ENCODE measurements at places on chromosomes 3 and 15. TPM values are rescaled to one million over a fixed set of nuclear protein-coding genes. Genes with fewer than 3 reads are reported as not detected.

- no peak for DNase-seq
- no peak overlapping the region for H3K27ac ChIP-seq
- no peaks in the 10 kb centered on the region for H3K36me3 ChIP-seq
- H3K4me1 ChIP-seq: peaks cover 6% of the 10 kb centered on the region
- H3K4me3 ChIP-seq: no peak overlapping the region
Observed at GRCh38 chr3:155420406-155420805, 126.9 kb upstream of the STRIT1 start.

GRCh38 chr15:76313731-76314130 lies 2.5 kb upstream of the ETFA start:
- H3K4me1 ChIP-seq: peaks cover 22% of the 10 kb centered on the region
- H3K36me3 ChIP-seq: no peaks in the 10 kb centered on the region
- no peak for DNase-seq
- no peak overlapping the region for H3K27ac ChIP-seq

DNA sequence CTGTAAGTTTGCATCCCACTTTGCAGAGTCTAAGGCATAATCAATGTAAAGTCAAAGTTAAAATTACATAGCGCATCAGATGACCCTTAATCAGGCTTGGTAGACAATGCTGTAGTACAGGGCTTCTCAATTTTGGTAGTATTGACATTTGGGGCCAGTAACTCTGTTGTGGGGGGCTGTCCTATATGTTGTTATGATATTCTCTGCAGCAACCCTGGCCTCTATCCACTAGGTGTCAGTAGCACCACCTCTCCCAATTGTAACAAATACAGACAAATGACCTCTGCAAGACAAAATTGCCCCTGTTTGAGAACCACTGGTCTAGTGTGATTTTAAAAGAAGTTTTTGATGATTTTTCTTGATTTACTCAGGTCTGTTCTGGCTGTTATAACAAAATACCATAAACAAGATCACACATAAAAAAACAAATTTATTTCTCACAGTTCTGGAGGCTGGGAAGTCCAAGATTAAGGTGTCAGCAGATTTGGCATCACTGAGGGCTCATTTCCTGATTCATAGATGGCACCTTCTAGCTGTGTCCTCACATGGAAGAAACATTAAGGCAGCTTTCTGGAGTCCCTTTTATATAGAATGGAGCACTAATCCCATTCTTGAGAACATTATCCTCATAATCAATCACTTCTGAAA lies 37.6 kb upstream of the SLC9A9 start:
- DNase-seq: no peak
- H3K36me3 ChIP-seq: no peaks in the 10 kb centered on the region
- H3K4me3 ChIP-seq: no peak overlapping the region
- no peak overlapping the region for H3K27ac ChIP-seq
- H3K4me1 ChIP-seq: no peaks in the 10 kb centered on the region

GRCh38 chr15:70488002-70488605 lies 275.3 kb downstream of the UACA start:
- no peaks in the 10 kb centered on the region for H3K27me3 ChIP-seq
- no peak overlapping the region for H3K4me3 ChIP-seq
- DNase-seq: peak; percentile 62
- no peaks in the 10 kb centered on the region for H3K36me3 ChIP-seq

GRCh38 chr3:53709256-53709655 lies 137.0 kb downstream of the CHDH start:
- no peaks in the 10 kb centered on the region for H3K27me3 ChIP-seq
- H3K4me3 ChIP-seq: no peak overlapping the region
- no peaks in the 10 kb centered on the region for H3K4me1 ChIP-seq
- H3K27ac ChIP-seq: no peak overlapping the region
- H3K36me3 ChIP-seq: no peaks in the 10 kb centered on the region
- no peak for DNase-seq

GRCh38 chr15:84006421-84006820 lies 229.2 kb upstream of the GOLGA6L4 start:
- no peak overlapping the region for H3K27ac ChIP-seq
- H3K36me3 ChIP-seq: no peaks in the 10 kb centered on the region
- peaks cover 11% of the 10 kb centered on the region for H3K4me1 ChIP-seq
- no peaks in the 10 kb centered on the region for H3K27me3 ChIP-seq

- H3K27me3 ChIP-seq: no peaks in the 10 kb centered on the region
- DNase-seq: no peak
- H3K36me3 ChIP-seq: no peaks in the 10 kb centered on the region
Observed at GRCh38 chr3:190646996-190647395, 133.1 kb downstream of the IL1RAP start.

GRCh38 chr3:36776436-36776835 lies 12.1 kb upstream of the DCLK3 start:
- no peak overlapping the region for H3K4me3 ChIP-seq
- DNase-seq: no peak
- no peaks in the 10 kb centered on the region for H3K4me1 ChIP-seq
- no peaks in the 10 kb centered on the region for H3K36me3 ChIP-seq
- peak overlapping the region; percentile 67 for H3K27ac ChIP-seq

DNA sequence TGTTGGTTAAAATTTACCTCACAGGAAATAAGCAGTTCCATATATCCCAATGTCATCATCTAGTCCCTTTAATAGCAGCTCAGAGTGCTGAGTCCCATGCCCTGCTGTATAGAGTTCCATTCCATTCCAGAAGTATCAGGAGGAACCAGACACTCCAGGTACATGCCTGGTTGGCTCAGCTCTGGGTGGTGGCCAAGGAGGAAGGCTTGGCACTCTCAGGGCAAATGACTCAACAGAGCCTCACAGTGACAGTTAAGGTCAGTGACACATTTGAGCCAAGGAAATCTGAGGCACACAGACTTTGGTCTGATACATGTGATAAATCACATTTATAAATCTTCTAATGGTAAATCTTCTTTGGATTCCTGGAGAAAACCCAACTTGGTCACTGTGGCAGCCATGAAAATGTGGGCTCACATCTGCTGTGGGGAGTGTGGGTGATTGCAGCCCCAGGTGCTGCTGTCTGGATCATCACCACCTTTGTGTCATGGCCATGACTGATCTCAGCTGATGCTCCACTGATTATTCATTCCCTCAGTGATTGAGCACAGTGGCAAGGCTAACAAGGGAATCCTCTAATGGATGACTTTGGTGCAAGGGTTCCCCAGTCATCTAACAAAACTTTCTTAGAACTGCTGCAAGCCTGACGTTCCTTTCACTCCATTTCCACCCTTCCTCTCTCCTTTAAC lies 9.3 kb downstream of the HHLA2 start:
- no peaks in the 10 kb centered on the region for H3K36me3 ChIP-seq
- DNase-seq: no peak
- H3K4me1 ChIP-seq: no peaks in the 10 kb centered on the region

- H3K4me3 ChIP-seq: no peak overlapping the region
- H3K36me3 ChIP-seq: no peaks in the 10 kb centered on the region
- no peaks in the 10 kb centered on the region for H3K4me1 ChIP-seq
Observed at GRCh38 chr3:124053871-124054270, 61.9 kb upstream of the ROPN1 start.

DNA sequence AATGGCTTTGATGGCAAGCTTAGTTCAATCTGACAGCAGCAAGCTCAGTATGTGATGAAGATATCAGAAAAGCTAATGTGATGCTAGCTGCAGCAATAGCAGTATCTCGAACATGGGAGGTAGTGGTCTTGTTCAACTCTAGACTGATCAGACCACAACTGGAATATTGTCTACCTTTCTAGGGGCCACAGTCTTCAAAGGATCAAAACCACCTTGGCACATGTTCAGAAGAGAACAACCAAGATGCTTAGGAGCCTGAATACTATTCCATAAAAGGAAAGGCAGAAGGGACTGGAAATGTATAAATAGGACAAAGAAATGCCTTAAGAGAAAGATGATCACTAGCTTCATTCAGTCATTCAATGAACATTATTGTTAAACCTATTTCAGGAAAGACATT lies 2.3 kb downstream of the C3orf70 start:
- H3K27ac ChIP-seq: no peak overlapping the region
- no peak overlapping the region for H3K4me3 ChIP-seq
- no peaks in the 10 kb centered on the region for H3K36me3 ChIP-seq
- DNase-seq: no peak
- H3K4me1 ChIP-seq: no peaks in the 10 kb centered on the region
- H3K27me3 ChIP-seq: no peaks in the 10 kb centered on the region

DNA sequence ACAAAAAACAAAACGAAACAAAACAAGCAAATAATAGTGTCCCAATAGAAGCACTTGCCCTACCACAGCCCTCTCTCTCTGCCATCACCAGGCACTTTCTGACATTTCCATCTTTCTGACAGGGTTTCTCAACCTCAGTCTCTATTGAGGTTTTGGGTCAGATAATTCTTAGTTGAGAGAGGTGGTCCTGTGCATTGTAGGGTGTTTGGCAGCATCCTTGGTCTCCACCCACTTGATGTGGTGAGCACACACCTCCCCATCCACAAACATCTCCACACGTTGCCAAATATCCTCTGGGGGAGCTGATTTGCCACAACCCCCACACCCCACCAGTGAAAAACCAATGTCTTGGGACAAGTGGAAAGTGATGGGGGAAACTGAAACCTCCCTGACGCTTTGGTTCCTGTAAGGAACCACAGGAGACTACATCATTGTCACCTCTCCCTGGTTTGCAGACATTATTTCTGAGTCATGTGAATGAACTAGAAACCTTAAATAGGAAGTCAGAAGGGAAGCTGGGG lies 733.7 kb upstream of the CFAP20DC start:
- DNase-seq: no peak
- no peak overlapping the region for H3K27ac ChIP-seq
- H3K27me3 ChIP-seq: no peaks in the 10 kb centered on the region

DNA sequence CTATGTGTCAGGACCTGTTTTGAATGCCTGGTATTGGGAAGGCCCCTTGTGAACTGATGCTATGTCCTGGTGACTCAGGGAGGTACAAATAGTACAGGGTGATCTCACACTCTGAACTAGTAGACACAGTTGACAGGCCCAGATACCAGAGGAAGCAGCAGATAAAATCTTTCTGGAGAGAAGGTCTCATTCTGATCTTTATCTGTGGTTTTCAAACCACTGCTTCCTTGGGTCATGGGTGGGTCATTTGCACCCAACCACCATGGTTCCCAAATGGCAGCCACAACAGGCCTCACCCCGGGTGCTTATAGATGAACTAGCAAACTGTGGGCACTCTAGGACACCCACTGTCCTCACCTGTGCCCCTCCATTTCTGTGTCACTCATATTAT lies 43.4 kb downstream of the PXYLP1 start:
- H3K4me1 ChIP-seq: peaks cover 14% of the 10 kb centered on the region
- H3K27ac ChIP-seq: no peak overlapping the region
- H3K4me3 ChIP-seq: no peak overlapping the region
- peaks cover 31% of the 10 kb centered on the region for H3K36me3 ChIP-seq
- no peaks in the 10 kb centered on the region for H3K27me3 ChIP-seq

DNA sequence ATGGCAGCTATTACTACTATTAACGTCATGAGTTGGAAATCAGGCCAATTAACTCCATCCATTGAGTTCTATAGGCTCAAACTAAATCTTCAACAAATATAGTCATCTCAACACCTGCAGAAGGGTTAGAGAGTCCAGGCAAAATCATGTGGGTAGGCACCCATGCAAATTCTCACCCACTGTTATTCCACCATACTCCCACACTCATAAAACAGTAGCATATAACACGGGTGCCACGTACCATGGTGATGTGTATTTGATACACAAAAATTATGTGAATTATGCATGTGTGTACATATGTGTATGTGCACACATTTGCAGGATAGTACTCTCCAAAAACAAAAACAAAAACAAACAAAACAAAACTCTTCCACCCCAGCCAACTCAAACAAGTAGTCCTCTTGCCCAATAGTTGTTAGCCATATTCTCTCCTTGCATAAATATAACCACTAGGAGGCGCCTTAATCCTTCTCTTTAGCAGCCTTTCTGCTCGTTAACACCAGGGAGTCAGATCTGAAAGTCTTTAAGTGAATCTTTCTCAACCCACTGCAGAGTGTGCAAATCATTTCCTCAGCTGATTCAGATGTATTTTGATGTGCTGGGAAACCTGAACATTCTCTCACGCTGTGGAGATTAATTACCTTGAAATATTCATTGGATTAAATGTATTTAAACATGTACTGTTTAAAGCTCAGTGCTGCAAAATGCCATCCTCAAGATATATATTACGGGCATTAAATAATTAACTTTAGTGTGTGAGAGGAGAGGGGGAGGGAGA lies 38.0 kb upstream of the COPB2 start:
- no peaks in the 10 kb centered on the region for H3K27me3 ChIP-seq
- H3K36me3 ChIP-seq: peaks cover 16% of the 10 kb centered on the region
- no peak overlapping the region for H3K4me3 ChIP-seq

DNA sequence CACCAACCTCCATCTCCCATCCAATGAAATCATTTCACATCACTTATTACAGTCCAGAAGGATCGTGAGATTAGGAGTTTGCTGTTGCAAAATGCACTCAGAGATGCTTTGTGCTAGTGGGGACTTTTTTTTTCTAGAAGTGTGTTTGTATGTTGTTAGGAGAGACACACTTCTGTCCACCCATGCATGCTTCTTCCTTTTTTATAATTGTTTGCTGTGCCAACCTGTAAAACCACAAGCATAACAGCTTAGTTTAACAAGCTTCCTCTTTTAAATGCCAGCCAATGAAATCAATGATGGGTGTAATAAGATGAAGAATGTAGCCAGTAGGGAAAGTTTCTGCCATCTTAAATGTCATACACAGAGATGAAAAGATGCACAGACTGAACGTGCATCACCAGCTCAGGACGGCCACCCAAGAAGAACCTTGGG lies 305.6 kb upstream of the STT3B start:
- H3K36me3 ChIP-seq: no peaks in the 10 kb centered on the region
- no peak overlapping the region for H3K27ac ChIP-seq
- no peaks in the 10 kb centered on the region for H3K4me1 ChIP-seq
- no peaks in the 10 kb centered on the region for H3K27me3 ChIP-seq
- no peak for DNase-seq

GRCh38 chr15:98063315-98063714 lies 102.8 kb downstream of the ARRDC4 start:
- H3K4me1 ChIP-seq: no peaks in the 10 kb centered on the region
- H3K27ac ChIP-seq: peak overlapping the region; percentile 49
- H3K27me3 ChIP-seq: no peaks in the 10 kb centered on the region
- H3K4me3 ChIP-seq: no peak overlapping the region
- H3K36me3 ChIP-seq: no peaks in the 10 kb centered on the region

- peaks cover 30% of the 10 kb centered on the region for H3K4me1 ChIP-seq
- no peaks in the 10 kb centered on the region for H3K27me3 ChIP-seq
- H3K27ac ChIP-seq: peak within 1 kb of the TSS; percentile 60
- peak; percentile 38 for DNase-seq
- peak within 1 kb of the TSS; percentile 44 for H3K4me3 ChIP-seq
Observed at GRCh38 chr15:78264304-78265136, at the start of gene DNAJA4. TSS of gene DNAJA4 (plus strand) at chr15:78264562. CDS start at chr15:78264764, 202 bp downstream.

The IL5RA gene
- total RNA-seq: 0.59 TPM

The POLQ gene
- under 0.01 TPM for total RNA-seq

The PGBD4 gene
- total RNA-seq: 0.90 TPM

The EXD1 gene
- not detected for total RNA-seq

The CHRNA5 gene
- total RNA-seq: 1.8 TPM

The ABI3BP gene
- total RNA-seq: 189 TPM

The NR2E3 gene
- total RNA-seq: not detected

The SLC26A6 gene
- total RNA-seq: 15.7 TPM

The MYL3 gene
- total RNA-seq: 17.1 TPM

The TGM4 gene
- total RNA-seq: not detected

The CTXND1 gene
- total RNA-seq: 1.8 TPM

The TIMP4 gene
- total RNA-seq: 124 TPM

The FXR1 gene
- 77.1 TPM for total RNA-seq

The CHRD gene
- total RNA-seq: 29.1 TPM

Data from tibial nerve (tissue), 4 donors.